Activated CD4-positive, alpha-beta T cell treated with anti-CD3 and anti-CD28 coated beads for 48 hours (primary cell): ENCODE measurements at places on chromosomes 5 and 9.

GRCh38 chr5:76608833-76609232 is 14.4 kb downstream of the F2RL2 start:
- no peak for DNase-seq

DNA sequence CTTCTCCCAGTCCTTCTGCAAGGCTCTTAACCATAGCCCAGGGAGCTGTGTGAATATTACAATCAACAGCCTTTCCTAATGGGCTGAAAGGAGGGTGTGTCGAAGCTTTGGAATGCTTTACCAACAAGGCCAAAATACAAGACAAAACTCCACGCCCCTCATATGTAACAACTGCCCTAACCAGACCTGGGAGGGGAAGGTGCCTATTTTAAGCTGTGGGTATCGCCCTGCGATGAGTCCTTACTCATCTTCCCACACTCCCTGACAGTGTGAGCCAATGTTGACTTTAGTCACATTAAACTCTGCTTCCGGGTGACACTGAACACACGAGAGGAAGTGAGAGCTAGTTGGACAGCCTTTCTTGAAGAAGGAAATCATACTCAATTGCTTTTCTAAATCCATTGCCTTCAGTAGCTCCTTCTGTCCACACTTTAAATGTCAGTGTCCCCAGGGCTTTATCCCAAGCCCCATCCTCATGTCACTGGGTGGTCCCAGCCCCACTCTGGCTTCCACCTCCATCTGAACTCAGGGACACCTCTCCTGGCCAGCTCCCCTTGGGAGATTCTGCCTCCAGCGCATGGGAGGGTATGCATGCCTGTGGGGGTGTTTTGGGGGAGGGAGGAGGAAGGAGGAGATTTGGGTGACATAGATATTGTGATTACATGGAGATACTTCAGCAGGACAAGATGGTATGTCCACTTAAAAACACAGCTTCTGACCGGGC is 6.5 kb upstream of the TBC1D9B start:
- DNase-seq: no peak

DNA sequence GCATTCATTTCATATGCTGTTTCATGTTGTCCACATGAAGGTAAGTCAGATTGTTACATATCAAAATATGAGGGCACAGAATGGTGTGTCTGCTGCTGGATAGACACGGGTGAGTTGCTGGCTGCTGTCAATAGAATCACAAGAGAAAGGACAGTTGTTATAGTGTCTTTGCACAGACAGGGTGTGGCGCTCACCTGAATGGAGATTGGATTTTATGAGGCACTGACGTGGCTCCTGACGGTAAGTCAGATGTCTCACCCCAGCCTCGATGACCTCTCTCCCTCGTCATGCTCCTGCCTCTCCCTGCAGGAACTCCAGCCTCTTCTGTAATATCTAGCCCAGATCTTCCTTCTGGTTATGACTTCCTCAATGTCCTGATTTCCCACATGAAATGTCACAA is 75.4 kb upstream of the SELENOP start:
- DNase-seq: no peak

GRCh38 chr5:13946111-13946510 is 1.6 kb upstream of the DNAH5 start:
- DNase-seq: no peak
